ENCODE measurements at places on chromosomes 16 and 17.

GRCh38 chr17:29870836-29871465, 59.1 kb downstream of the SSH2 start:
- no peak for DNase-seq

- no peak for DNase-seq
Measured at GRCh38 chr17:60381958-60382357, 10.0 kb downstream of the USP32 start.

GRCh38 chr16:87056083-87056482, 261.1 kb downstream of the C16orf95 start:
- DNase-seq: no peak

DNA sequence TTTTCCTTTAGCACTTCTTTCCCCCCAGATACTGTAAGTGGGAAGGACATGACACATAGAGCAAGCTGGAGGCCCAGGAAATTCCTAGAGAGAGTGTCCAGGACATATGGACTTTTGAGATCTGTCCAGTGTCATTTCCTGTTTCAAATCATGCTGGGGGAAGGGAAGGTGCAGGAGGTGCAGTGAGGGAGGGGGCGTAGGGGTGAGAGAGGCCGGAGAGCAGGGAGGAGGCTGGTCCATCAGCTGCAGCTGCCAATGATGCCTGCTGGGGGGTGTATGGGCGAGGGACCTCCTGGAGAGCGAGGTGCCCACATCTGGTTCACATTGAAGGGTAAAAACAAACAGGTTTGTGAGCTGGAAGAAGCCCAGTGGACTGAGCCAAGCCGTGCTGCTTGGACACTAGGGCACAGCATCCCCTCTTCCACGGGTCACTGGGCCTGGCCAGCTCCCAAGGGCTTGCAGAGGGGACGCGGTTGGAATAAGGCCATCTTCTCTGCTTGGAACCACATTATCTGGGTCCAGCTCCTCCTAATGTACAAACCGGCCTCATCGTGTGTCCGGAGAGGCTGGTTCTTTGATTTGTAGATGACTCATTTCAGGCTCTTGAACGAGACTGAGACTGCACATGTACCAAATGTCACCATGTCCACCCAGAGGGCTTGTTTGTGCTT, 70.4 kb upstream of the SMURF2 start:
- no peak for DNase-seq

DNA sequence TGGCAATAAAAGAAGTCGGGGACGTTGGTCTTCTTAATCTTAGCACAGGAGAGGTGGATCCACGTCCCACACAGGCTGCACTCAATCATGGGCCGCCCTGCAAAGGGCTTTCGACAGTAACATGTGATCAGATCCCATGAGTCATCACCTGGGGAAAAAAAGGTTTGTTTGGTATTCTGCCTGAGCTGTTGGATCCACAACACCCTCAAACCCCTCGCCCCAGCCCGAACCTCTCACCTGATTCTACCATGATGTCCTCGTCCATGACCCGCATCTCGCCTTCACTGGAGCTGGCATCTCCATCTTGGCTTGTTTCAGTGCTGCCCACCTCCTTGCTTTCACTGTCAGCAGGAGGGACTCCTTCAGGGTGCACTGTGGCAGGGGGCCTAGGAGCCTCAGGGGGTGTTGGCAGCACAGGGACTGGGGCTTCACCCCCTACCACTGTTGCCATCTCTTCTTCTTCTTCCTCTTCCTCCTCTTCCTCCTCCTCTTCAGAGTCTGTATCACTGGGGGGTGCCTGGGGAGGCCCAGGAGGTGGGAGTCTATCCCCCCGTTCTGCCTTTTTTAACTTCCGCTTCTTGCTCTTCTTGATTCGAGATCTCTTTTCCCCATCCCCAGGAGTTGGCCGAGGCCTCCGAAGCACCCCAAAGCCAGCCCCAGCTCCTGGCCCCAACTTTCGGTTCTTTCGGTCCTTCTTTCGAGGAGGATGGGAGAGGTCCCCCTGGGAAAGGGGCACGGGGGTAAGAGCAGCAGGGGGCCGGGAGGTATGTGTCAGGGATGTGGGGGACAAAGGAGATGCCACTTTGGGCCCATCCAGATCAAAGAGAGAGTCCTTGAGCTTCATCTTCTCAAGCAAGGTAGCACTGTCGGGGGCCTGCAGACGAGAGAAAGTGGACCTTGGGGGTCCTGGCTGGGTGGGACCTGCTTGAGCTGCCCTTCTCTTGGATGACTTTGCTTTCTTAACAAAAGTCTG, 1.7 kb upstream of the DVL2 start:
- no peak for DNase-seq

DNA sequence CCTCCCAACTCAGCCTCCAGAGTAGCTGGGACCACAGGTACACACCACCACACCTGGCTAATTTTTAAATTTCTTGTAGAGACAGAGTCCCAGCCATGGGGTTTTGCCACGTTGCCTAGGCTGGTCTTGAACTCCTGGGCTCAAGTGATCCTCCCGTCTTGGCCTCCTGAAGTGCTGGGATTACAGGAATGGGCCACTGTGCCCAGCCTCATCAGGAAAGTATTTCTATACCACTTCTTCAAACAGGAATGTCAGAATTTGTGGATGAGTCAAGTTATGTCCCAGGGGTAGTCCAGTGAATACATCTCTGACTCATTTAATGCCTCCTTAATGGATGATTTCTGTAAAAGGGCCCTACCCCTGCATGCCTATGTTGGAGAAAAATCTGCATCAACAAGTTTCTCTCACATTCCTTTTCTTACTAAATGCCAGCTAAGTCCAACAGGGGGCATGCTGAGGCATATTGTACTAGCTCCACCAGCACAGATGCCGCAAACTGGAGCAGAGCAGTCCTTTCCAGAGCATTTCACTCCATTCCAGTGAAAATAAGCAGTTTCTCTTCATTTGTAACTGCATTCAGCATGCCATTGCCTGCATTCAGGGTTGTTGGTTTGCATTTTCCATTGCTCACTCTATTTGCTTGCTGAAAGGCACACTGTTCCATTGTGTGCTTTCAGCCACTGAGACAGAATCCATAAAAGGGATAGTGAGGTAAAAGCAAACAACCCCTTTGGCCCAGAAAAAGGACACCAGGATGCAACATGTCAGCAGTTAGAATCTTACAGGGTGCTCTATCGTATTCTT, 5.3 kb upstream of the CAVIN1 start:
- DNase-seq: no peak

- no peak for DNase-seq
Measured at GRCh38 chr16:78930561-78930960, 670.0 kb downstream of the MAF start.

DNA sequence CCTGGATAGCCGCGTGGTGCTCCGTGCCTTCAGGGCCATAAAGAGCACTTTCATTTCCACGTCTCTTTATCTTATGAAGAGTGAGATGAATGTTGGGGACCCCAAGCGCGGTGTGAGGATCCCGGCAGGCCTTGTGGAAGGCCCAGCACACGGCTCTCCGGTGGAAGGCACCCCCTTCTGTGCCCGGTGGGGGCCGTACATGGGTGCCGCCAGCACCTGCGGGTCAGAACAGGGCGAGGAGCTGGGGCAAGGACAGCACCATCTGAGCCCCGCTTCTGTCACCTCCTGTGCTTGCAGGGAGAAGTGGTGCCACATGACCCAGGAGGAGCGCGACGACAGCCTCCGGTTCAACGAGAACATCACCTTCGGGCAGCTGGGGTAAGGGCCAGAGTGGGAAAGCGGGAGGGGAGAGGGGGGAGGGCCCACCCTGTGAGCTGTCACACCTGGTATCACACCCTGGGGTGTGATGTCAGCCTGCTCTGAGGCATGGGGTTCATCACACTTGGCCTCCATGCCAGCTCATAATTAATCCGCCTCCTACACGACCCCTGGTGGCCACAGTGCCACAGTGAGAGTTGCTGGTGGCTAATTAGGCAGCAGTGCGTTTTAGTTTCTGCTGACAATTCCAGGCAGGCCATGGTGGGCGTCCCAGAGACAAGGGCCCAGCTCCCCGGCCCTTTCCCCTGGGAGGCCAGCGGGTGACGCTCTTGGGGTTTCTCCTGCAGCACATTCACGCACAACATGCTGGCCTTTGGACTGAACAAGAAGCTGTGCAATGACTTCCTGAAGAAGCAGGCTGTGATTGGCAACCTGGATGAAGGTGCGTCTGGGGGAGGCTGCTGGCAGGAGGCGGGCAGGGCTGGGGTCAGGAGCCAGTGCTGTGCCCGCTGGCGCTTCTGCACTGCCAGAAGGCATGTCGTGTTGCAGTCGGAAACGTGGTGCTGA, 25.7 kb downstream of the CIBAR2 start:
- no peak for DNase-seq

DNA sequence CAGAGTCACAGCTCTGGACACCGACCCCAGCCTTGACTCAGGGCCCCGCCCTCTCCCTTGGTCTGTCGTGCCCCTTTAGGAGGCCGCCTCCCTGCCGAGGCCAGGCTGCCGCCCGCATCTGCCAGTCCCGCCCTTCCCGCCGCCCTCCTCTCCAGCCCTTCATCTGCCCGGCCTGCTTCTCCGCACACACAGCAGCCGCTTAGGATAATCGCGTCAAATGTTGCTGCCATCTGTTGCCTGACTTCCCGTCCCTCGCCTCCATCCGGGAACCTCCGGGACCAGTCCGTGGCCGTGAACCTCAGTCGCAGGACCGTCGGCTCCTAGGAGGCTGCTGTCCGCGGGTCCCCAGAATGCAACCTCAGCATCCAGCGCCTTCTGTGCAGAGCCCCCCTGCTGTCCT, 11.9 kb downstream of the GSE1 start:
- DNase-seq: no peak

GRCh38 chr17:31869031-31869430, 10.0 kb upstream of the COPRS start:
- DNase-seq: no peak

DNA sequence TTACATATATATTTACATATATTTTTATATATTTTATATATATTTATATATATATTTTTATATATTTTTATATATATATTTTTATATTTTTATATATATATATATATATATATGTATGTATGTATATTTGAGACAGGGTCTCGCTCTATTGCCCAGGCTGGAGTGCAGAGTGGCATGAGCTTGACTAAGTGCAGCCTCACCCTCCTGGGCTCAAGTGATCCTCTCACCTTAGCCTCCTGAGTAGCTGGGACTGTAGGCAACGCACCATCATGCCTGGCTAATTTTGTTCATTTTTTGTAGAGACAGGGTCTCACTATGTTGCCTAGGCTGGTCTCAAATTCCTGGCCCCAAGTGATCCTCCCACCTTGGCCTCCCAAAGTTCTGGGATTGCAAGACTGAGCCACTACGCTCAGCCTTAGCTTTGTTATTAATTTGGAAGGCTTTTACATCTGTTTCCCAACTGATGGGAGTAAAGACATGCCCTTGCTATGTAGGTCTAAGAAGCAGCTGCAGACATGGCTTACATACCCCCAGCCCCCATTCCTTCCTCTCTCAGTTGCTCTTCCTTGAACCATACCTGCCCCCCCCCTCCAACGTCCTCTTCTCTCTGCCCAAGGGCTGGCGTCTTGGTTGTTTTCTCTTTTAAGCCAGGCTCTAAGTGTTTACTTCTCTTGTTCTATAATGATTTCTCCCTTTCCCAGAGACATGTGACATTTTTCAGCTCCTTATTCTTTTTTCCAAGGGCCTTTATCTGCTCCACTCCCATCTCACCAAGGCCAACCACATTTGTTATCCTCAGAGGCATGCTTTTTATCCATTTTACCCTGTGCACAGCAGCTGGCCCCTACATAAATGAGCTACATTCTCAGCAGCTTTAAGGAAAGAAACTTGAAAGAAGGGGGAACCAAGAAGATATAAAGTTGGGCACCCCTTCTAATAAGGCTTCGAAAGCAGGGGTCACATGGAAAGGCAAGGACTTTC, 64.2 kb upstream of the ATF7IP2 start:
- no peak for DNase-seq

GRCh38 chr17:76873856-76874255, 5.7 kb downstream of the MGAT5B start:
- DNase-seq: no peak

GRCh38 chr16:77591347-77591746, 131.0 kb upstream of the NUDT7 start:
- no peak for DNase-seq

DNA sequence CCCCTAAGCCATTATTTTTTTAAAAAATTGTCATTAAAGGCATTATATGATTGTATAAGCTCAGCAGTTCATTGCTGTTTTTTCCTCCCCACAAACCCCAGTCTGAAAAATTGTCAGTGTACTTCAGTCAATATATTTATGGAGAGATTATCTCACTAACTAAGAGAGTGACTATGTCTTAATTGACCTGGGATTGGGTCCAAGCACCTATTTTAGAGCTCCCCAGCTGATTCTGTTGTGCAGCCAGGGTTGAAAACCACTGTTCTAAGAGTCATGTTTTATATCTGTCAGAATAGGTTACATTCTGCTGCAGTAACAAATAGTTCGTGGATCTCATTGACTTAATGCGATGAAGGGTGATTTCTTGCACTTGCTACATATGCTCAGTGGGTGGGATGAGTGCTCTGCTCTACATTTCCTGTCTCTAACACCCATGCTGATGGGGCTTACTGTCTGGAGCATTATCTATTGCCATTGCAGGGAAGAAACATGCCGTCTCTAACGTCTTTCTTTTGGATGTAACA, 171.2 kb upstream of the MPHOSPH6 start:
- no peak for DNase-seq

- DNase-seq: no peak
Measured at GRCh38 chr16:10386517-10387100, 748 bp downstream of the ATF7IP2 start.

DNA sequence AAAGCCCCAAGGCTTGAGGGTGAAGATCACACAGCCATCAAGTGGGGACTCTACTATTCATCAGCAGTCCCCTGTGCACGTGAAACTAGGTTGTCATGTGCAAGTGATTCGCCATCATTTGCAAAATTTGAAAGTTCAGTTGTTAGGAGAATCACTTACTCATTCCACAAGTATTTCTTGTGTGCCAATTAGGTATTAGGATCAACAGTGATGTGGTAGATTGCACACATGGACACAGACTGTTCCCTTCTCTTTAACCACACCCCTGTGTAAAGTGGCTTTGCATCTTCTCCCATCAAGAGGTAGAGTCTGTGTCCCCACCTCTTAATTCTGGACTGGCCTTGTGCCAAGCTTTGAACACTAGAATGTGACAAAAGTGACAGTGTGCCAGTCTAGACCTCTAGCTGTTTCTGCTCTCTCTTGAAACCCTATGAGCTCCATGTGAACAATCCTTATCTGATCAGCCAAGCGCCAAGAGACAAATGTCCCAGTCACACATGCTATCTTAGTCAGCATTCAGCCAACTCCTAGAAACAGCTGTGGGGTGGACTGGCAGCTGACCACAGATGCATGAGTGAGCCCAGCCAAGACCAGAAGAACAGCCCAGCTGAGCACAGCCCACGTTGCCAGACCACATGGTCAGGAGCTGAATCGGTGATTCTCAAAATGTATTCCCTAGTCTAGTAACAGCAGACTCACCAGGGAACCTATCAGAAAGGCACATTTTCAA, 31.5 kb upstream of the SHISA9 start:
- DNase-seq: no peak

DNA sequence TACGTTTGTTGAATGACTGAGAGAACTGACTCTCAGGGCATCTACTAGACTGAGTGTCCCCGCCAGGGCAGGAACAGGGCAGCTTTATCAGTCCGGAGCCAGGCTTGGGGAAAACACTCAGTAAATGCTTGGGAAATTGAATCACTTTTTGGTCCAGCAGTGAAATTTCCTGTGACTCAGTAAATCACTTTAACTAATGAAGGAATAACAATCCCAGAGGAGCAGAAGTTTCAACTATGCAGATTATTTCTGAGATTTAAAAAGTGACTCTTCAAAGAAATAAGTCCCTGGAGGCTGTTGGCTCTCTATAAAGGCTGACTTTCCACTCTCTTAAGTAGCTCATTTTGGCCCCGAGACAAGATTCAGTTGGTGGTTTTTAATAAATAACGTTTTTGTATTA, 101.8 kb downstream of the FOXL1 start:
- DNase-seq: no peak

GRCh38 chr17:39777534-39778365, 40.0 kb downstream of the GRB7 start:
- no peak for DNase-seq

All from NCI-H1417 treated with DMSO at 0.1 percent for 48 hours (cell line).